ENCODE measurements at places on chromosomes 5 and 9.

- DNase-seq: no peak
Observed at GRCh38 chr5:164203581-164204225, 698.3 kb downstream of the MAT2B start.

GRCh38 chr5:65076251-65076869, 307.6 kb downstream of the CWC27 start:
- peak; percentile 54 for DNase-seq

GRCh38 chr9:95940265-95940664, 64.8 kb downstream of the ERCC6L2 start:
- no peak for DNase-seq

- no peak for DNase-seq
Observed at GRCh38 chr5:179274321-179275315, 70.6 kb downstream of the ADAMTS2 start.

- DNase-seq: no peak
Observed at GRCh38 chr5:147245381-147246165, 10.7 kb downstream of the STK32A start.

DNA sequence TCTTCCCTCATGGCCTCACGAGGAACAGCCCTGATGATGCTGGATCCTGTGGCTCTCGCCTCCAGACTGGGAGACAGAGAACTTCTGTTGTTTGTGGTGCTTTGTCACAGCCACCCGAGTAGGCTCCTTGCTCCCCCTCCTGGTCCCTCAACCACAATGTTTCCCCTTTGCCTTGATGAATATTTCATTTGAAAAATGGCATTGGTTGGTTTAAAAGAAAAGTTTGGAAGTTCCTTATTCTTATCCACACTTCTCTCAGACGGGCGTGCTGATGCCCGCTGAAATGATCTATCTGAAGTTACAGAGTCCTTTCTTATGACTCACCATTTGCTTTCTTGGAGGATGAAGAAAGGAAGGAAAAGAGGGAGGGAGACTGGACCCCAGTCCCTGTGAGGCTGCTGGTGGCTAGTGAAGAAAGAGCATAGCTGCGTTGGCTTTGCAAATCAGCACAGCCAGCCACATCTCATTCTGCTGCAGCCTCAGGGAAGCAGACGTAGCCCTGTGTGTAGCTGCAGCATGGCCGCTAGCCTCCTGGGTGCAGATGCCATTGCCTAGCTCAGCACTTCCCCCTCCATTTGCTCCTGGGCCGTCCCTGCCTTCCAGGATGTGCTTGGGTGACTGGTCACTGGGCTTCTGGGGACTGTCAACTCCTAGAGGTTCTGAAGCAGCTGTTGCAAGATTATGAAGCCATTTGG, 185.9 kb downstream of the ERCC6L2 start:
- peak; percentile 45 for DNase-seq

DNA sequence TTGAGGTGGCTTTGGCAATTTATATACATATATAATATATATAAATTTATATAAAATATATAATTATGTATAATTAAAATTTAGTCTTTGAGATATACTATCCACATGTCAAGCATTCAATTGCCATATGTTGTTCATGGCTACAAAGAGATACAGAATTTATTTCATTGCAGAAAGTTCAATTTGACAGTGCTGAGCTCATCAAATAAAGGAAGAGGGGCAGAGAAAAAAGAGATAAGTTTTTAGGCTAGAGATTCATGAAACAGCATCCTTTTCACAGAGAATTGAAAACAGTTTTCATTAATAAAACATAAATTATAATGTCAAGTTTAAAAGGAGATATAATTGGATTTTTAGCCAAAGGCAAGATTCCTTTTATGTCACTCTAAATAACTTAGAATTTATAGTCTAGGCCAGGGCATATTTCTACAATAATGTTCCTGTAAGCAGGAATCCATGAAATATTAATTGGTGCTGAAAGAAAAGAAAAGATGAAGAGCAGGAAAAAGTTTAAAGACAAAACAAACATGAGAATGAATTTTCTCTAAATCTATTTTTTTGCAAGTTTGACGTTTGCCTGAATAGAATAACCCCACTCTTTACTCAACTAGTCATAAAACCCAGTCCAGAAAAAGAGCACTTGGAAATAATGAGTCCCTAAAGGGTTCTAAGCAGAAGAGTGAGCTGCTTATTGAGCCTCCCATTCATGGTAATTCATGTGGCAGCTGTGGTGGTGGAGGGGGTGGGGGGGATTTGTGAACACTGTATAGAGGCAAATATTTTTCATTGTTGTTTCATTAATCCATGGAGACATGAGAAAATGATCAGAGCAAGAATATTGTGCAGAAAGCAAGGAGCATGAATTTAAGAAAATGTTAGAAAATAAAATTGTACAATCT, 1279.5 kb downstream of the CDH12 start:
- no peak for DNase-seq

DNA sequence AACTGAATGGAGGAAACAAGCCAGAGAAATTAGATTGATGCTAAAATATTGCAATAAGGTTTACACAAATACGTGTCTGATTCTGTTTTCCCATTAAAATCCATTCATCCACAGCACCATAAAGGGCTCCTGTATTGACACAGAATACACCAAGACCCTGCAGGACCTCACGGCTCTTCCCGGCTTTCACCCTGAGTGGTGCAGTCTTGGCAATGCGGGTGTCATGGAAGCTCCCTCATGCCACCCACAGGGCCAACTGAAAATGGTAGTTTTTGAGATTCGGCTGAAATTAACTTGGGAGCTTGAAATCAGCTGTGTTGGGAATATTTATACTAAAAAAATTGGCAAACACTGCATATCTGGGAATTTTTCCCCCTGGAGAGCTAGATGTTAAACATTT, 17.3 kb upstream of the EXOC3 start:
- DNase-seq: no peak

DNA sequence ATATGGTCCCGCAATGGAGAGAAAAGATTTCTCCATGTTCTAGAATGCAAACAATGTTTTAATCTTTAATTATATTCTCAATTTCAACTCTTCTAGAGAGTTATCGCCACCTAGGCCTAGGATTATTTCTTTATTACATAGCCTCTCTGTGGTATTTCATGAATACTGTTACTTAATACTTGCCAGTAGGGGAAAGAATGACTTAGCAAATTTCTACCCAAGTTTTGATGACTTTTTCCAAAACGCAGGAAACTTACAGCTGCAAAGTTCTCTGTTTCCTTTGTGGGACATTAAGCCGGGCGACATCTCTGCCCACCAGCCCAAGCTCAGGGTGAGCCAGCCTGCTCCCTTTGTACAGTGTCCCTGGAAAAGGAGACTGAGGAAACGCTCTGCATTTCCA, 73.8 kb downstream of the MED27 start:
- no peak for DNase-seq

DNA sequence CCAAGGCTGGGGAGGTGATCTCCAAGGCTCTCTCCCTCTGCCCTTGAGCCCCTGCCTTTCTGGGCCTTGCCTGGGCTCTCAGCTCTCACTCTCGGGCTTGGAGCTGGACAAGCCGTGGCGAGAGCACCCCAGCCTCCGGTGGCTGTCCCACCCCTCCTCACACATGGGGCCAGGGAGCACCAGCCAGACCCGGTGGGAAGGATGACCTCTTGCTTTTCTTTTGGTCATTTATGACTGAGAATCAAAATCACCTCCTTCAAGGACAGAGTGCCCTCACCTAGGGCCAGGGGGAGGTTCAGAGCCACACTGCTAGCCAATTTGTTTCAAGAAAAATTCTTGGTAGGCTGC, 14.1 kb downstream of the TCF7 start:
- no peak for DNase-seq

DNA sequence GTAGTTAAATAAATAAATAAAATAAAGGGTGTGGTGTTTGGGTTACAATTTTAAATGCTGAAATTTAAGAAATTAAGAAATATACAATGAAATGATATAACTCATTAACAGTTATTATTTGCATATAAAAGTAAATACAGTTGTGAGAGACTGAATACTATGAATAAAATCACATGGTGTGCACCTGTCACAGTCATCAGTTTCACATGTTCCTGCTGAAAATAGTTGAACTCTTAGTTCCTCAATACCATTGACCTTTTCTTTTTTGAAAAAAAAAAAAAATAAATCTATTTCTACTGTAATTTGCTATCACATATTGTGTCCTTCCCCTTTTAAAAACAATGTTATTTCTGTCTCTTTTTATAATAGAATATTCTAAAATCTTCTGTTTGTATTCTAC, 130.9 kb upstream of the CHD1 start:
- DNase-seq: peak; percentile 24

DNA sequence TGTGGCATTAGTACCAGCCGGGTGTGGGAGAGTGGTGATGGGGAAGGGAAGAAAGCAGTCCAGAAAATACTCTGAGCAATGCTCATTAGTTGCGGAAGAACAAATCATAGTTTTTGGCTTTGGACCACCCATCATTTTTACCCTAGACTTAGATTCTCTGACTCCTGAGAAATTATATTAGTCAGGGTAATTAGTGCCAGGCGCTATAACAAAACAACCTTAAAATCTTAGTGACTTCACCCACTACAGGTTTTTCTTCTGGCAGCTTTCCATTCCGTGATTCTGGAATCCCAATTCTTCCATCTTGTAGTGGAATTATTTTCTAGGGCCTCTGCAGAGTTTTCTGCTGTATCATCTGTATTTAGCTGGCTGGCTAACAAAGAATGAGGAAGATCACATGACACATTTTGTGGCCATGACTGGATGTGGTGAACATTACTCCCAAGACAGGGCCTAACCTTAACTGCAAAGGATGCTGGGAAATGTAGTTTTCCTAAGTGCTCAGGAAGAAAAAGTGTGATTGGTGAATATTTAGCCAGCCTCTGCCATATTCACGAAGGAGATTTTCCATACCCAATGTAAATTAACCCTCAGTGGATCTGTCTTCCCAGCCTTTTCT, 373.0 kb upstream of the MEF2C start:
- DNase-seq: no peak

DNA sequence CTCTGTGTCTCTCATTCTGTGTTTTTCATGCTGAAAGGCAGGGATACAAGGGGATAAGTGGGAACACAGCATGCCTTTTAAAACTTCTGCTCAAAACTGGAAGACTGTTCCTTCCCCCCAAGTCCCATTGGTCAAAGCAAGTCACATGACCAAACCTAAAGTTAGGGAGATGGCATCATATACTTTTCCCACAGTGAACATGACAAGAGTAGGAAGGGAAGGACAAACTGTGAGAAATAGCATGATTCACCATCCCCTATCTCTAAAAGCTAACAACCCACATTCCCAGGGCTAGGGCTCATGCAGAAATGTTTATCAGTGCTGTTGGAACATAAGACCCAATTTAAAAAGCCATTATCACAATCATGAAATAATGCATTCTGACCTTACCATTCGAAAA, 24.2 kb upstream of the SHISAL2B start:
- DNase-seq: no peak

- DNase-seq: no peak
Observed at GRCh38 chr9:114480746-114481435, 24.4 kb downstream of the WHRN start.

DNA sequence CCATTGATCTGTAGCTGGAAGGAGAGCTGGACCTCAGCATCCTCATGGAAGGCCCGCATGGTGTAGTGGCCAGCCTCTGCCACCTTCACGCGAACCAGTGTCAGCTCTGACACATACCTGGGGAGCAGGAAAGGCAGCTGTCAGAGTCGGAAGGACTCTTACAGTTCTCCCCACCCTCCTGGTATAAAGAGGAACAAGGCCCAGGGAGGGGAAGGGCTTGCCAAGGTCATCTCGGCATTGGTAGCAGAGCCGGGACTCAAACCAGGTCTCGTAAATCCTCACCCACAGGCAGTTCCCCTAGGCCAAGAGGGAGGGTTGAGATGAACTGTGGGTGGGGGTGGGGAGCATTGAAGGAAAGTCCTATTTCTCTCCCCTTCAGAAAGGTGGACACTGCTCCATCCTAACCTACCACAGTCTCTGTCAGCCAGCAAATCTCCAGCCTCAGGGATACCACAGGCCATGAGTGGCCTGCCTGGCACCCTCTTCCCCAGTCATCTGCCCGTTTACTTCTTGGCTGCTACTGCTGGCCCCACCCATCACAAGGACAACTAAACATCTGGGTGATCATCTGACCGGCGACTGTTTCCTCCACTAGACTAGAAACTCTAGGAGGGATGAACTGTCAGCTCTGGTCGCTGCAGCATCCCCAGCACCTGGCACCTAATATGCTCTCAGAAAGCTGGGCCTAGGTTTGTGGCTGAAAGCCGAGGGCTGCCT, 23.5 kb downstream of the PDGFRB start:
- DNase-seq: no peak

DNA sequence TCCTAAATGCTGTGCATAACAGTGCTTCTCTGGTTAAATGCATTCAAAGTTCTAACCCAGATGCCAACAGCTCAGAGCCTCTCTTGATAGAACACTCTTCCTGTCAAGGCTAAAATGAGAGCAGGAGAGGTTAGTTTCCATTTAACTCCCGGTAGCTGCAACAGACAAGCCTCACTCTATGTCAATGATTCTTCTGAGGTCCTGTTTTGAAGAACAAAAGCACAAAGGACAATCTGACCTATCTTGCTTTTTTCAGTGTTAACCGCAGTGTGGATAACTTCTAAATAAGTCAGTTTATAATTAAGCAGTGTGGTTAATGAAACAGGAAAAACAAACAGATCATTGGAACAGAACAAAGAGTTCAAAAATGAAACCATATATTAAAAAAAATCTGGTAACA, 80.7 kb downstream of the ANKRD55 start:
- no peak for DNase-seq

- DNase-seq: no peak
Observed at GRCh38 chr9:130741831-130742449, 48.4 kb downstream of the EXOSC2 start.

DNA sequence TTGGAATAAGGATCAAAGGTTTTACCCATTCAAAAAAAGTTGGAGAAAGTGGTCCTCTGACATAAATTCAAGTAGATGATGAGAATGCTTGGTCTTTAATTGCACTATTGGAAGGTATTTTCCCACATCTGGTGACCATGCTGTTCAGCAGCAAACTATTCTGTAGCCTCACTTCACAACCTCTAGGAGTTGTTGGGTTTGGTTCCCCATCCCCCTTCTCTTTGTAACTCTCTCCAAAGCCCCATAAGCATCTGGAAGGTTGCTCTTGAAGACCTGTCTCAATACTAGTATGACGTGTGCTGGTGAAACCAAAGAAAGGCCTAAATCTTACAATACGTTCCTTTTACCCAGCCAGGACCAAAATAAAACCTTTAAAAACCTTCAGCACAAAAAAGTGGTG, 8.5 kb downstream of the RGMB start:
- DNase-seq: no peak

- peak; percentile 43 for DNase-seq
Observed at GRCh38 chr9:89814340-89815040, 209.7 kb downstream of the GADD45G start.

DNA sequence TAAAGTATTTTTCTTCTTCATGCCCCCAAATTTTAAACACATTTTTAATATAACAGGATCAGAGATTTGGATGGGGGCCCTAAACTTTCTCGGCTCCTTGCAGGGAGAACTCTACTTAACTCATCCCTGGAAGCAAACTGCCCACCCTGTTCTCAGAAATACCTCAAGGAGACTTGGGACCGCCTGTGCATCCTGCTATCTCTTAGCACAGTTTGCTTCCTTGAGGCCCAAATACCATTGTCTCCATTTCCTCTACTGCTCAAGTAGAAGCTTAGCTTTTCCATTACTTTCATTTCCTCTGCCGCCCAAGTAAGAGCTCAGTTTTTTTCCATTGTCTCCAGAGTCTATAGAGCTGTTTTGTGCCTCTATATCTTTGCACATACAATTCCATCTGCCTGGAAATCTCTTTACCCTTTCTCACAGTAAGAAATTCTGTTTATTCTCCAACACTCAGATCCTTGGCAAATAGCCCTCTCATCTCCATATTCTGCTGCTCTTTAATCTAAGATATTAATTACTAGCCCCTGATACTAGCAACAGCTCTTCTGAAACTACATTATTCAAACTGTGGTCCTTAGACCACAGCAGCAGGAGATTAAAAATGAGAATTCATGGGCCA, 137.8 kb downstream of the CEMIP2 start:
- no peak for DNase-seq

Data from GM10248 (cell line).